Stimulated activated CD8-positive, alpha-beta memory T cell treated with anti-CD3 and anti-CD28 coated beads, Interleukin-15, amount 100 ng/mL, for 48 hours (primary cell): ENCODE measurements at places on chromosomes 12 and 14.
A peak's percentile ranks its signal among the peaks of the same experiment; 100 is the strongest.

DNA sequence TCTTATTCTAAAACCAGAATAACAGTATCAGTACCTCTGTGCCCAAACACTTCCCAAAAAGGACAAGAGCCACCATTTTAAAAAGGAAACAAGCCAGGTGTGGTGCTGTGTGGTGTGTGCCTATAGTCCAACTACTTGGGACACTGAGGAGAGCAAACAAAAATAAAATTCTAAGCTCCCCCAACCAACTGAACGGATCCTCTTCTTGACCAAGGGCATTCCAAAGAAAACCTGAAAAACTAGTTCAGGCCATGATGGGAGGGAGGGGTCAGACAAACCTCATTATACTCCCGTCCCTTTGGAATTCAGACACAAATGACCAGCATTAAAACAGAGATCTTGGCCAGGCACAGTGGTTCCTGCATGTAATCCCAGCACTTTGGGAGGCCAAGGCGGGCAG is 20.5 kb downstream of the SLC11A2 start:
- no peak for DNase-seq

DNA sequence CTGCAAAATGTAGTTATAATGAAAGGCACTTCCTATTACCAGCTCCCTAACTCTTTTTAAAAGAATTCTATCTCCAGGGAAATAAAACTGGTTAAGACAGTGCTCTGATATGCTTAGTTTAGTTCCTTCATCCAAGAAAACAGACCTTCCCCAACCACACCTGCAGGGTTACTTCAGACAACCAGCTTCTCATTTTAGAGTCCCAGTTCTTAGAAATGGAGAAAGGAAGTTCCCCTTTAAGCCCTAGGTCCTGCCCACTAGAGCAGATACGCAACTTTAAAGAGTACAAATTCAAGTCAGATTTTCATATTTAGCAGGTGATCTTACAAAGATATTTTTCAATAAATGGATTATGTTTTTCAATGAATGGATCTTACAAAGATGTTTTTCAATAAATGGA is 4.4 kb upstream of the WSB2 start:
- no peak for DNase-seq

GRCh38 chr14:100619396-100620254 is 32.4 kb upstream of the BEGAIN start:
- DNase-seq = no peak

- no peak for DNase-seq
These were observed 54.4 kb upstream of the BMP4 start for GRCh38 chr14:54010981-54011380.

GRCh38 chr14:71566276-71566675 is 366.0 kb upstream of the RGS6 start:
- no peak for DNase-seq

DNA sequence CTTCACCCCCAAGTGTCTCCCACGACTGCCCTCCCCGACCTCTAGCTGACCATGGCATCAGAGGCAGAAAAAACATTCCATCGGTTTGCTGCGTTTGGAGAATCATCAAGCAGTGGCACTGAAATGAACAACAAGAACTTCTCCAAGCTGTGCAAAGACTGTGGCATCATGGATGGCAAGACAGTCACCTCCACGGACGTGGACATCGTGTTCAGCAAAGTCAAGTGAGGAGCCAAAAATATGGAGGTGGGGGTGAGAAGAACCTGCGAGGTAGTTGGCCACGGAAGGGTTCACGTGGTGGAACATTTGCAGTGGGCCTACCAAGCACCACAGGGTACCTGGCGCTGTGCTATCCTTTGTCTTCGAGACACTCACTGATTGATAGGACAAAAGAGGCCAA is 514 bp downstream of the TPPP2 start:
- no peak for DNase-seq

DNA sequence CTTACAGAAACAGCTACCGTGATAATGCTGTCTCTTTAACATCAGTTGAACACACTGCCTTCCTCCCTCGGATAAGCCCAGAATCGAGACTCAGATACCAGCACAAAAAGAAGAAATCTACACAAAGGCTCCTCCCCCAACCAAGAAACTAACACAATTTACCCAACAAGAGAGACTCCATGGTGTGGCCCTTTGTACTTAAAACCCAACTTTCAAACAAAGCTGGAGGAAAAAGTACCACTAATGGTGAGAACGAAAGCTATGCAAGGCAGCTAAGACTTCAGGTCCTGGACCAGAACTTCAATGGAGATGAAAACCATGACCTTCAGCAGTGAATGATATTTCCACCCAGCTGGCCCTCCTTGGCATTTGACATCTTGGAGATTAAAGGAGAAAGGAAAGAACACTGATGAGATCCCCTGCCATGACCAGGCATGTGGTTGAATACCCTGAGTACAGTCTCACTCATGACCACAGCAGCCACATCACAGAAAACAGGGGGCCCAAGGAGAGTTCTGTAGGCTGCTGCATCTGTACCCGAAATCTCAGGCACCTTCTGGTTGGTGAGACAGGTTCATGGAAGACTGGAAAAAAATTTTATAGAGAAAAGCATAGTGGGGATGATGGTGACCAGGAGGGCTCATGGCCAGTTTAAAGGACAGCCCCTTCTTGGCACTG is 36.7 kb downstream of the RBM19 start:
- DNase-seq = peak; percentile 6

GRCh38 chr12:130079279-130079678 is 83.0 kb upstream of the FZD10 start:
- no peak for DNase-seq

DNA sequence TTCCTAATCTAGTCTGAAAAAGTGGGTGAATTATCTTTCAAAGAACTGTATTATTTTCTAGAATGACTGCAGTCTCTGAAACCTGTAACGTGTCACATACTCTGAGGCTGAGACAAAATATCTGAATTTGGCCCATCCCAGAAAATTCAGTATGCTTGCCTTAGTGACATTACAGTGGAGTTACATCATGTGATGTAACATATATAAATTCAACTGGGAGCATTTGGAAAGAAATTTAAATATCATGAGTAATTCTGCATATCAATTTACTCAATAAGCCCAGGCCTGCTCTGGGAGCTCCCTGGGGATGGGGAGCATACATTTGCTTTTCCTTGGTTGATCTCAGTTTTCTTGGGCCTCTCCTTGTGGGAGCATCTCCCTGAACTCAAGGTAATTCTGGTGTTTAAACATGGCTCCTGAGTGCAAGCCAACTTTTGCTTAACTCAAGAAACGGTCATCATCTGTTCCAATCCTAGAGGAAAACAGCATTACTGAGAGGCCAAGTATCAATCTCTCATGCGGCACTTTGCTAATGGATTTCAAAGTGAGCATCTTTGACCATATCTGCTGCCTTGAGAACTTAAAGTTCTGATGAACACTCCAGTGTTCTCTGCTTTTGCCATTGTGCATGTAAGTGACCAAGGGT is 54.4 kb downstream of the AKAP6 start:
- no peak for DNase-seq

GRCh38 chr12:93785249-93786010 is 108.3 kb downstream of the CRADD start:
- DNase-seq = peak; percentile 31

DNA sequence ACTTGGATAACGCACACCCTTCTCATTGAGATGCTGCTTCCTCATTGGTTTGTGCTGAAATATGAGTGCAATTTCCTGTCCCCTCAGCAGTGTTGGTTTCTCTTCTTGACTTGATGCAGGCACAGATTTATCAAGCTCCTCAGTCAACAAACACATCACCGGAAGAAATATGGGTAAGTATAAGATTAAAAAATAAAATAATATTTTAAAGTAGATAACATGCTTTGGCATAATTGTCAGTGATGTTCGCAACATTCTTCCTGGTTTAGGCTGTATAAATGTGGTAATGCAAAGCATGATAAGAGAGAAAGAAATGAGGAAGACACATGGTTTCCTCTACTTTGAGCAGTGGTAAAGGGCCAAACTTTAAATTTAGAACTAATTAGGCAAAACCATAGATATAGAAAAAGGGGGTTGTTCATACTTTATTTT is at the start of gene GPR65:
Gene GPR65, plus strand, starts transcription at position 86 of the 432 bp plus-strand sequence. CDS start 5,713 bp downstream, outside the sequence.
- DNase-seq = no peak

DNA sequence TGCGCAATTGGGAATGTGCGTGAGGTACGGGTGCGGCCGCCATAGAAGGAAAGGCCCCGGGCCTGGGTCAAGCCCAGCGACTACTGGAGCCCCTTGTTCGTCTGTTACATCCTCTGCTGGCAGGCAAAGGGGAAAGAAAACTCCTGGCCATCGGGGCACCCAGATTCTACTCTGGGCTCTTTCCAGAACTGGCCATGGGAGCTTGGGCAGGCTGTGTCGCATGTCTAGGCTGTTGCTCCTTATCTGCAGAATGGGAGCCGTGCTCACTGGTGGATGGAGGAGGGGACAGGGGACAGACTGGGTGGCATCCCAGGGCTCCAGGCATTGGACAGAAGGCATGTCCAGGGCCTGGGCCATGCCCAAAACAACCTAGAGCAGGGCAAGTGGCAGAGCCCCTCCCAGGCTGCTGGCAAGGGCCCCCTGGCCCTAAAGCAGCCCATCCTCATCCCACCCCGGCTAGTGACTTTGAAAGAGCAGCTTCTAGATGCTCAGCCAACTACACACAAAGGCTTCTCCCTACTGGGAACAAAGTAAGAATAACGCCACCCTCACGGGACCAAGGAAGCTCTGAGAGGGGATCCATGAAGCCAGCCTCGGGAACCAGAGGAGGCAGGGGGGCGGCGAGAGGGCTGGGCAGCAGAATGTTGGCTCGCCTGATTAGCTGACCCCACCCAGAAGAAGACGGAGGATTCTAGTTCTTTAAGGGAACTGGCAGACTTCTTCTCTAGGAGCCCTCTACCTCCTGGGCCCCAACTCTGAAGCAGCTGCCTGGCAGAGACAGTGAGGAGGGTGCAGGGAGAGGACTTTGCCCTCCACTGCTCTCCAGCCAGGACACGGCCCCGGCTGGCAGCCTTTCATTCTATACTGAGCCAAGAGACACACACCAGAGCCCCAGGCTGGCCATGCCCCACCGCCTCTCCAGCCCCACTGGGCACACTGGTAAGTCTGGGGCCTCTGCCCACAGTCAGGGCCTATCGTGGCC is 96.8 kb downstream of the SINHCAF start:
- no peak for DNase-seq

- DNase-seq = no peak
These were observed 117.5 kb downstream of the PIWIL1 start for GRCh38 chr12:130455161-130455560.

DNA sequence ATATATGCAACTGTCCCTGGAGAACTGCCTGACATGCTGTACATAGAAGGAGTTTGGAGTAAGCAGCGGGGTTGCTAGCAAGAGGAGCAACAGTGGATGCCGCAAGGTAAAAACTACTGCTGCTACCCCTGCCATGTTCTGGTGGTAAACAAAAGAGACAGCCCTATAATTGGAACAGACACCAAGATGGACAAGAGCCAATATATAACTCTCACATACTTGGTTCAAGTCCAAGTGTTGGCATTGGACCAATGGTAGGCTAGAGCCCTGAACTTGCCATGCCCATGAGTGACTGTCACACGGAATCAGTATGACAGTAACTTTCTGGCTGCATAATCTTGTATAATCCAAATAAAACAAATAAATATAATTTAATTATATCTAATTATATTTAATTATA is 13.7 kb downstream of the ATXN7L3B start:
- no peak for DNase-seq

- no peak for DNase-seq
These were observed 447.1 kb downstream of the ZFP36L1 start for GRCh38 chr14:68345738-68346137.

DNA sequence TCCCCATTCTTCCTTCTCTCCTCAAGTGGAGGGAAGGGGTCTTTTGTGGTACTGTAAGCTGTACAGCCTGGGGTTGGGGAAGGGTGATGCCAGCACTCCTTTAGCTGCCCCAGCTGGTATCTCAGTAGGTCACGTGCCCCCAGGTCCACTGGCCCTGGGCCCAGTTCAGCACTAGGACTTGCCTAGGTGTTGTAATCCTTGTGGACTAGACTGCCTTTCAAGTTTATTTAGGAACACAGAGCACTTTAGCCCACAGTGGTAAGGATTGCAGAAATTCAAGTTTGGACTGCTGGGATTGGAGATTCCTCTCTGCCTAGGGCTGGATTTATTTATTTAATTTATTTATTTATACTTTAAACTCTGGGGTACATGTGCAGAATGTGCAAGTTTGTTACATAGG is 569.6 kb downstream of the AACS start:
- DNase-seq = no peak

DNA sequence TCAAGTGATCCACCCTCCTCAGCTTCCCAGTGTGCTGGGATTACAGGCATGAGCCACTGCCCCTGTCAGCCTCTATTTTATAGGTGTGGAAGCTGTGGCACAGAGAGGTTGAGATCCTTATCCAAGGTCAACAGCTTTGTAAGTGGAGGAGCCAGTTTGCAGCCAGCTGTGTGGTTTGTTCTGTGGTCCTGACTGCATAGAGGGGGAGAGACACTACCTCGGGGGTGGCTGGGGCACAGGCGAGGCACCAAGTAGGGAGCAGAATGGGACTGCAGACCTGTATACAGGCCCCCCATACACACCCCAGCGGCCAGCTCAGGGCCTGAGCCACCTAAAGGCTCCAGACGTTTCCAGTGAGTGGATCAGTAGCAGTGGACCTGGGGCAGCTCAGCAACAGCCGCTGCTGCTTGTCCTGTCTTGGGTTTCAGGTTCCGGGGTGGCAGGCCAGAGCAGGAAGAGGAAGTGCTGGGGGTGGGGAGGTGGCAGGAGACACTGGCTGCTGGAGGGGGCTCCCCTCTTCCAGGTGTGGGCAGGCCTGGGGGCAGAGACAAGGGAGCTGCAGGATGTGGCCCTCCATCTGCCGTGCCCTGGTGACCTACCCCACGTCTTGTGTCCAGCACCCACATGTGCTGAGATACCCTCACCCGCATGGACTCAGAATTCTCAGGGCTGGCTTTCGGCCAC is 11.0 kb downstream of the ORAI1 start:
- peak; percentile 67 for DNase-seq

- DNase-seq = no peak
These were observed 389.0 kb upstream of the RPL10L start for GRCh38 chr14:47040550-47040949.

DNA sequence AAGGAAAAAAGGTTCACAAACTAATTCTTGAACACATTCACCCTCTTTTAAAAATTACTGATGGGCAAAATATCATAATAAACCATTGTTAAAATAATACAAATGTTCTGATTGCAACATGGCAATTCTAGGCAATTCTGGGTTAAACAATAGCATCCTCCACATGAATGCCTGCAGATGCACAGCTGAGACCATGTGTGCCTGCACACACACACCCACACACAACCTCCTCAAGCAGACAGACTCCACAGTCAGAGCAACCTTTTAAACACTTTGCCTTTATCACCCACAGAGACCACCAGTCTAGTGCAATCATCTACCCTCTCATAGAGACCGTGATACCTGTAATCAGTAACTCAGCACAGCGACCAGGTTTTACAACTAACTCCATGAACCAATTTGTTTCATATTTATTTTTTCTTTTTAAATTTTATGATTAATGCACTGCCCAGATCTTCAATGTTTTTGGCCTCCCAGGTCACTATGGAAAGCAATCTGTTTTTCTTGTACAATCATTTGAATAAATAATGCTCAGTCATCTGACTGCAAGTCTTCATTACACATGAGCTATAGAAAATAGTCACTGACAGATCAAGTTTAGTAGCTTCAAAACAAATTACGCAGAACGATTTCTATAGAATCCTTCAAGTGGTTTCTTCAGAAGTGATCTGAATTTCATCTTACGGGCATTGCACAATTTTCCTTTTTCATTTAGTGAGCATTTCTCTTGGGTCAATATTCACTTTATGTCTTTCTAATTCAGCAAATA is 105.8 kb downstream of the PRKD1 start:
- no peak for DNase-seq
